ENCODE measurements at places on chromosomes 16 and 17.

- no peak for DNase-seq
Observed at GRCh38 chr16:10067406-10067805, 114.8 kb downstream of the GRIN2A start.

DNA sequence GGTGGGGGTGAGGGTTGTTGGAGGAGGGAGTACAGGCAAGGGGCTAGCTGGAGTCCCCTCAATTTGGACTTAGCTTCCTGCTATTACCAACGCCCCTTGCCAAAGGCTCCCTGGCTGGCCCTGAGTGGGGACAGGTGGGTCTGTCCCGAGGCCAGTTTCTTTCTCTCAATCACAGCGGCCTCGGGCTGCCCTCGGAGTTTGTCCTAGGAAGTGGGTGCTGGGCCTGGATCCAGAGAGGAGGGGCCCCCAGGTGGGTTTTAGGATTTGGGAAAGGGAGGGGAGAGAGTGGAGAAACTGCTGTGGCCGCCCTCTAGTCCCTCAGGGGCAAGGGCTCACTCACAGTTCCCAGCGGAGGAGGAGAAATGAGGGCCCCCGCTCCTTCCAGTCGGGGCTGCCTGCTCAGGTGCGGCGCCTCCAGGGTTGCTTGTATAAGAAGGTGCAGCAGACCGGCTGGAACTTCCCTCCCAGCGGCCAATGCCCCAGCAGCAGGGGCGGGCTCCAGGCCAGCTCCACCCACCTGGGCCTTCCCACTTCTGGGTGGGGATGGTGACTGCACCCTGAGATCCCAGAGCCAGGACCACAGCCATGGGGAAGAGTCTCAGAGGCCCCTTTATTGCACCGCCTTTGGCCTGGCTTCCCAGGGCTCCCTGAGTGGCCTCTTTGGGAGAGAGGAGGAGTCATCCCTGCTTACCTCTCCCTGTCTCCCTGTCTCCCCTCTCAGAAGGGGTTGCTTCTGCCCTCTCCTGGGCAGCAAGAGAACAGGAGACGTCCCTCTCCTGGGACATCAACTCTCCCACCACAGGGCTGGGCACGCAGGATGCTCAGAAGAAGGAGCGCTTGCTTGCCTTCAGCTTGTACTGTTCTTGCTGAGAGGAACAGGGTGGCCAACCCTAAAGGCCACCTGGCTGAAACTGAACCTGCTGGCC lies 112.0 kb upstream of the SMURF2 start:
- no peak for DNase-seq

DNA sequence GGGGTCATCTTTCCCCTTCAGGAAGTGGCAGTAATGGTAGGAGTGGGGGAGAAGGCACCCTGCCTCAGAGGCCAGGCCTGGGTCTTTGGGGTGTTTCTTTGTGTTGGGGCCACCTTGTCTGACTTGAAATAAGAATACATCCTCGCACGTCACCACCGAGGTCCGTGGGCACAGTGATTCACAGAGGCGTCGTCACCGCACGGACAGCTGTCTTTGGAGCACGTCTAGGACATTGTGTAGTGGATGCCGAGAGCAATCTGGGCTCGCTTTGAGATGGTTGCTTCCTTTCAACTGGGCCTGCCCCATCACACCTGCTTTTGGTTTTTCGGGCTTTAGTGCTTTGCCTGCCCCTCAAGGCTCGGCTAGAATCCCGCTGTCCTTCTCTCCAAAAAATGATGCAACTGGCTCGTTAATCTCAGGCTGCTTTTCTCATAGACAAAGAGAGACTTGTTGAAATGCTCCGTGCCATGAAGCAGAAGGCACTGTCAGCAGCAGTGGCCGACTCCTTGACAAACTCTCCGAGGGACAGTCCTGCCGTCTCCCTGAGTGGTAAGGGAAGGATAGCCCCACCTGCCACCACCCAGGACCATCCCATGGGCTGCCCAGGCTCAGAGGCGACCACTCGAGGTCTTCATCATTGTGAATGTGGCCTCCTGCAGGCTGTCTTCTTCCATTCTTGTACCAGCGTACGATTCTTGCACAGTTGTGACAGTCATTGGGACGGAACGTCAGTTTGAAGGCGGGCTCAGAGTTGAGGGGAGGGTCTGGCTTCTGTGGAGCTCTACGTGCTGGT lies 24.0 kb downstream of the GINS2 start:
- DNase-seq: no peak

DNA sequence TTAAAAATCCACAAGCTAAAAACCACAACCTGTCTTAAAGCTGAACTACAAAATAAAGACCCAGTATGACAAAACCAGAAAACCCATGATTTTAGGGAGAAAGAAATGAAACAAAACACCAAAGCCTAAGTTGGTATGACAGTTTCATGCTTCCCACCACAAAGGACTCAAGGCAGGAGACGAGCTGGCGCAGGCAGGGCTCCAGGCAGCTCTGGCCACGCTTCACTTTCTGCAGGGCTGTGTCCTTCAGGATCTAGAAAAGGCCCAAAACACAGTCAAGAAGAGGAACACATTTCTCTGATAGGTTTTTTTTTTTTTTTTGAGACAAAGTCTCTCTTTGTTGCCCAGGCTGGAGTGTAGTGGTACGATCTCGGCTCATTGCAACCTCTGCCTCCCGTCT lies 75.3 kb downstream of the WDR59 start:
- no peak for DNase-seq

- DNase-seq: no peak
Observed at GRCh38 chr17:41258406-41258805, 3.2 kb downstream of the KRTAP9-9 start.

- DNase-seq: no peak
Observed at GRCh38 chr17:56350592-56350991, 197.3 kb downstream of the ANKFN1 start.

DNA sequence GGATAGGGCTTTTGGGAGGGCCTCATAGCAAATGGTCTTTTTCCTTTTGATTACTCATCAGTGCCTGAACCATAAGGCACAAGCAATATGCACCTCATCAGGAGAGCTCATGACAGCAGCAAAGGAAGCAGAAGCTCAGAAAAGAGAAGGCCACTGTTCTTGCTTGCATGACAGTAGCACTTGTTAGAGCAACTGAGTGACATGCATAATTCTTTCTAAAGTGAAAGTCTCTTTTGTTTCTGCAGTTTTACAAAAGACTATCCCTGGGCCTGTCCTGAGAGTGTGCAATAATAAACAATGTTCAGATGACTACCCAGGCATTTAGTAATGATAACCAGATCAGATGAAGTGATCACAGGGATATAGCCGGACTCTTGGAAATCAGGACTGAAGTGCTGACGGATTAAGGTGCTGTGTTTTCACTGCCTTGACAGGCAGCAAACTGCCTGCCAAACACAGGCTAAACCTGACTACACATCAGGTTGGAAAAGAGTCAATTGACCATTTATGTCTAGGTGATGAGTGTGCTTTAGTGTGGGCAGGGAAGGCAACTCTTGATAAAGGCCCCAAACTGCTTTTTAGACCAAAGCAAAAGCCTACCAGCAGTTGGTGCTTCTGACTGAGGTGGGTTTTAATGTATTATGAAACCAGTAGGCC lies 1860.3 kb downstream of the TP53TG3F start:
- DNase-seq: no peak

GRCh38 chr17:31499771-31500554 lies 108.5 kb downstream of the RAB11FIP4 start:
- DNase-seq: no peak

DNA sequence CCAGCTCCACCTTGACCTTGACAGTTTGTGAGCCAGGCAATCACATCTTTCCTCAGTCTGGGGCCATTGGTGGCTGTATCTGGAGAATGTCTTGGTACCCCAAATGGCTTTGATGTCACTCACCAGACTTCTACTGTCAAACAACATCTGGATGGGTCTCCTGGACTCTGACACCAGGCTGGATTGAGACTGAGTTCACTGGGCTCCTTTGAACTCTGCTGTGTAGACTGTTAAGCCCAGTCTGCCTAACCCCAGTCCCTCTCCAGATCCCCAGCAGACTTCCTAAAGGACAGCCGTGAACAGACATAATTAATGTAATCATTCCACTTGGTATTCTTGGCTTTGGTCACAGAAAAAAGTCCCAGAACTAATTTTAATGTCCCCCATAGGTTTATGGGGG lies 84.1 kb upstream of the KIFC3 start:
- DNase-seq: no peak

- no peak for DNase-seq
Observed at GRCh38 chr17:12667299-12667958, 1.7 kb downstream of the MYOCD start.

DNA sequence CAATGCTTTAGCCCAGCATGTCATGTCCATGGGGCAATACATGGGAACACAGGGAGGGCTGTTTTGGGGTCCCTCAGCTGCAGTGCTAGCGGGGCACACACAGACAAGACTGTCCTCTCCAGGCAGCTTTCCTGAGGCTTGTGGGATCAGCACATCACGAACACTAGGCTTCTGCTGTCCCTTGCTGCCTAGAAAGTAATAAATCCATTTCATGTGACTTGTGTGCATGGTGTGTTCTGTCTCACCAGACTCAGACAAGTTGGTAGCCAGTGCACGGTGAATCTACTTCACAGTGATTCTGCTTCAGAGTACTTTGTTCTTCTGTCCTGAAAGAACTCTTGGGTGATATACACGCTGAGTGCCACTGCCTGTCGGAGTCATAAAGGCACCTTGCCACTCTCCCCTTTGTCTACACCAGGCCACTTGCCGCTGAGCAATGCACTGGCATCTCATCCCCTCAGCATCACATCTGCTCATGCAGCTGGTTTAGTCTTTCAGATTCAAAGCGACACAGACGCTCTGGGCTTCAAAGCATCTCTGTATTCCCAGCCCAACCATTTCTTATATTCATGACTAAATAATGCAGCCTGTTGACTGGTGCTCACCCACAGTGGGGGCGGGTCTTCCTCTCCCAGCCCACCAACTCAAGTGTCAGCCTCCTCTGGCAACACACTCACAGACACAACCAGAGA lies 95.2 kb upstream of the COX10 start:
- DNase-seq: no peak

DNA sequence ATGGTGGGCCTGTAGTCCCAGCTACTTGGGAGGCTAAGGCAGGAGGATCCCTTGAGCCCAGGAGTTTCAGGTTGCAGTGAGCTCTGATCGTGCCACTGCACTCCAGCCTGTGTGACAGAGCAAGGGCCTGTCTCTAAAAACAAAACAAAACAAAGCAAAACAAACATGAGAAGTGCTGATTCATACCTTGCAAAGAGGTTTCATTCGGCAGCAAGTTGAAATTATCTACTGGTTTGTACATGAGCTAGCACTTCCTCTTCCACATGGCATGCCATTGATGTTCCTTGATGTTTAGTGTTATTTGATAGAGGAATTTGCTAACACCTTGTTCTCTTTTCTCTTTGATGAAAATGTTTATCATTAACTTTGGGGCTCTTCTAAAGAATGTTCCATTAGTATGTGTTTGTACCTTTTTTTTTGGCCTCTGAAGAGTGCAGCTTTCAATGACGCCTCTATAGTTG lies 50.6 kb downstream of the SPECC1 start:
- no peak for DNase-seq

GRCh38 chr16:51898872-51899271 lies 648.1 kb downstream of the TOX3 start:
- no peak for DNase-seq

- no peak for DNase-seq
Observed at GRCh38 chr17:61152898-61153297, 246.7 kb upstream of the TBX2 start.

- no peak for DNase-seq
Observed at GRCh38 chr17:57154921-57155320, 69.9 kb downstream of the AKAP1 start.

DNA sequence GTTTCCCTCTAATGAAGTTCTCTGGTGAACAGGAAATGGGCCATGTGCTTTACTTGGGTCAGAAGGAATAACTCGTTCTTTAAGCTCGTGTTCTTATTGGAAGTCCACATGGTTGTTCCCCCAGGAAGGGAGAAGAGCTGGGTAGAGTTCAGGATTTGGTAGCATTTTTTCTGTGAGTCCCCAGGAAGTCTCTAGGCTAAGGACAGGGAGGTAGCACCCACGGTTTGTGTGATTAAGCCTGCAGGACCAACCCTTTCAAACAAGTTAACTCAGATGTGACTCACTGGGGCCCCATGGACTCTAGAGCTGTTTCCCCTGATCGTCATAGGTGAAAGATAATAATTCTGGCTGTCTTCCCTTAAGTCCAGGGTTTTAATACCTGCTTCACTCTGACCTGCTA lies 16.4 kb downstream of the SAP30BP start:
- DNase-seq: no peak

DNA sequence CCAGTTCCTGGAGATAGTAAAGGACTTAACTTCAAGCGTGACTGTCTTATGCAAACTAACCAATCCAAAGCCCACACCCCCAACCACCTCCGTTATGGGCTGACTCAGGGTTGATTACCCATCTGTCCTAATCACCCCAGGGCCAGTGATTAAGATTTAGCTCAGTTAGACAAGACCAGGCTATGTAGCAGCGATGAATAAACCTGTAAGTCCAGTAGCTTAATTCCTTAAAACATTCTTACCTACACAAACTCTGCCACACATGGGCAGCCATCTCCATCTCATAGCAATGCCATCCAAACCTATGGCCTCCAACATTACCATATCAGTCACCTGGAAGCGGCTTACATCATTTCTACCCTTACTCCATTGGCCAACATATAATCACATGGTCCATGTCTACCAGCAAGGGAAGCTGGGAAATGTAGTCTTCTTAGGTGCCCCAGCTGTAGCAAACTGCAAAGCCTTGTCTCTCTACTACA lies 266.7 kb downstream of the SHISA9 start:
- no peak for DNase-seq

DNA sequence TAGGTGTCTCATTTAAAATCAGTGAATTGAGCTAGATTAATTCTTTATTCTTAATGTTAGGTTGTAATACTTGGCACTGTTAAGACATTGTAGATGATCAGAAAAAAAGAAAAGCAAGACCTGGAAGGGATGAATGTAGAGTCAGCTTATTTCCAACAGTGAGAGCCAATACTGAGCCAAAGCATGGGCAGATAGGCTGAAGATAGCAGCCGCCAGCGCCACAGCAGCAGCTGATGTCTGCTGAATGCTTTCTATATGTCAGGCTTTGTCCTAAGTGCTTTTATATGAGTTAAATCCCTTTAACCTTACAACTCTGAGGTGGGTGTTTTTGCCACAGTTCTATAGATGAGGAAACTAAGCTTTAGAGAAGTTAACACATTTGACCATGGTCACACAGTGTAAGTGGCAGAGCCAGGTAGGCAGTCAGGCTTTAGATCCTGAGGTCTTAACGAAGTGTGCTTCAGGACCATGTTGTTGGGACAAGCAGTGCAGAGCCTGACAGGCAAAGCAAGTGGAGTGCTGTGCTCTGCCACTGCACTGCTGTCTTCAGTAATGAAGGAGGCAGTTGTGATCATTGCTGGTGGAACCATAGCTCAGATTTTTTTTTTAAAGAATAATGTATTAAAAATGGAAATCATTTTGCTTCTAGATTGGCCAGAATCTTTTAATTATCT lies 25.9 kb downstream of the TNRC6A start:
- no peak for DNase-seq

- no peak for DNase-seq
Observed at GRCh38 chr17:36578671-36579070, 13.0 kb upstream of the DHRS11 start.

GRCh38 chr17:61805399-61805798 lies 57.9 kb downstream of the BRIP1 start:
- no peak for DNase-seq

DNA sequence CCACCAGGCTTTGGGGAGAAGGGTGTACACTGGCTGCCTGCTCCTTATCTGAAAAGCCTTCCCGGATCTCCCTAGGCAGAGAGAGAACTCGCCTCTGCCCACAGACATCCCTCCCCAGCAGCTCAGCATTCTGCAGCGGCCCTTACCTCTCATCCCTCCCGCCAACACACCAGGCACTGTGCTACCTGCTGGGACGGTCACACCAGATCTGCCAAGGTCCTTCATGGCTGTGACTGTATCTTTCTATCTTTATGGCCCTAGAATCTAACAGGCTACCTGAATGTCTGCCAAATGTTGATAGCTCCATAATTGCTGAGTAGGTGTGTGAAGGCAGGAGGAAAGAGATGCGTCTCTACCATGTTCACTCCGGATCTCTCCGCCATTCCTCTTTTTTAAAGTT lies 7.9 kb downstream of the TSNAXIP1 start:
- no peak for DNase-seq
